Subcutaneous adipose tissue (tissue), 4 donors: ENCODE measurements at places on chromosomes 16 and 17. TPM values are rescaled to one million over a fixed set of nuclear protein-coding genes. Genes with fewer than 3 reads are reported as not detected.

The ITGAD gene
- total RNA-seq = 0.22 TPM

The FLII gene
- 388 TPM for total RNA-seq

The KRT33B gene
- not detected for total RNA-seq

The TBC1D3C gene
- total RNA-seq = not detected

The CLEC3A gene
- not detected for total RNA-seq

The C1QTNF8 gene
- not detected for total RNA-seq

The PABPN1L gene
- not detected for total RNA-seq

The SYCE1L gene
- 1.1 TPM for total RNA-seq

The HEATR9 gene
- not detected for total RNA-seq

The SLC16A11 gene
- total RNA-seq = not detected

The LLGL2 gene
- total RNA-seq = 4.1 TPM

The SBK1 gene
- not detected for total RNA-seq

The HOXB4 gene
- 2.8 TPM for total RNA-seq

The PIRT gene
- not detected for total RNA-seq

The KRT13 gene
- total RNA-seq = not detected

The HSD17B1 gene
- total RNA-seq = 1.5 TPM
